ENCODE measurements at places on chromosomes 1 and 21.
A peak's percentile ranks its signal among the peaks of the same experiment; 100 is the strongest.

DNA sequence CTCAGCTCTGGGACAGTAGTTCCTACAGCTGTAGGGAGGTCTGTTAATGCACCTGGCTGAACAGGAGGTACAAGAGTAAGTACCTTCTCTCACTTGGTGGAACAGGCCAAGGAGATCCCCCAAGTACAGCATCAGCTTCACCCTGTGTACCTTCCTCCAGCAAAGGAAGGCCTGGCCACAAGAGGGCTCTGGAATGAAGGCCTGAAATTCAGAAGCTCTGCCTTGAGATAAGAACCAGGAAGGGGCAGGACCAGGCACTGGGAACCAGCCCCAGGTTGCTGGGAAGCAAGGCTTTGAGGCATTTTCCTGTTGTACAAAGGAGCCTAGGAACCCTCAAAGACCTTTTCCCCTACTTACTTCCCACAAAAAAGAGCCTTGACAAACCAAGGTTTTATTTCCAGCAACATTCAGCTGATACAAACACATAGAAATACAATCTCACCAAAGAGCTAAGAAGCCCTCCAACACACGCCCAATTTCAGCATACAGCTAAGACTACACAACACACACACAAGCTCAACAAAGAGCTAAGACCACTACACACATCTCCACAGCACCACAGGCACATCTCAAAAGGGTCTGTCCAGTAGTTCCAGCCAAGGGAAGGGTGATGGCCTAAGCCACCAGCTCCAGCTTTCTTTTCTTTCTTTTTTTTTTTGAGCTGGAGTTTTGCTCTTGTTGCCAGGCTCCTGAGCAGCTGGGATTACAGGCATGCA, 23.5 kb downstream of the F11R start:
- DNase-seq, result peak; percentile 76

- DNase-seq, result no peak
Measured at GRCh38 chr1:62232871-62233278, 38.2 kb downstream of the L1TD1 start.

DNA sequence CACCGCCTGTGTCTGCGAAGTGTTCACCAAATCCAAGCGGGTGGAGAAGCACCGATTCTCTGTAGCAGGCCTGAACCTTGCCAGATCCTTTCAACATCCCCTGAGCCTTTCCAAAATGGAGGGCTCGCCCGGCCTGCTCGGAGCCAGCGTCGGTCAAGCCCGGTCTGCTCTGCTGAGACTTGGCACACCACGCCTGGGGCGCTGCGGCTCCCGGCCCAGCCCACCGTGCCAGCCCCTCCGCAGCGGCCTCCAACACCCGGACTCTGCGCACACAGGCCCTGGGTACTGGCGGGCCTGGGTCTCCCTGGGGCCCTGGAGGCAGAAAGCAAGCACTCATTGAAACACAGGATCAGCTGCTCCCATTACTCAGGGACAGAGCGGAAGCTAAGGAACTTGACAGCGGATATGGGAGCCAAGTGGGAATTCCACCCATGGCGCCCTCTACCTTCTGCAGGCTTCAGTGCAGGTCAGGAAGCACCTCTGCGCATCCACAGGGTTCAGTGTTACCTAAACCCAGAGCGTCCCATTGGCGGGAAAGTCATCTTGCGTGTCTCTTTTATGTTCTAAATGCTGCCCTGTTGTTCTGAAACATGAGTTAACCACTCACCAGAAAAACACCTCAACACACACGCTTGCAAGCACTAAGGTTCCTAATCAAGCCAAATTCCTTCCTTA, 159.9 kb downstream of the ZBTB18 start:
- no peak for DNase-seq

DNA sequence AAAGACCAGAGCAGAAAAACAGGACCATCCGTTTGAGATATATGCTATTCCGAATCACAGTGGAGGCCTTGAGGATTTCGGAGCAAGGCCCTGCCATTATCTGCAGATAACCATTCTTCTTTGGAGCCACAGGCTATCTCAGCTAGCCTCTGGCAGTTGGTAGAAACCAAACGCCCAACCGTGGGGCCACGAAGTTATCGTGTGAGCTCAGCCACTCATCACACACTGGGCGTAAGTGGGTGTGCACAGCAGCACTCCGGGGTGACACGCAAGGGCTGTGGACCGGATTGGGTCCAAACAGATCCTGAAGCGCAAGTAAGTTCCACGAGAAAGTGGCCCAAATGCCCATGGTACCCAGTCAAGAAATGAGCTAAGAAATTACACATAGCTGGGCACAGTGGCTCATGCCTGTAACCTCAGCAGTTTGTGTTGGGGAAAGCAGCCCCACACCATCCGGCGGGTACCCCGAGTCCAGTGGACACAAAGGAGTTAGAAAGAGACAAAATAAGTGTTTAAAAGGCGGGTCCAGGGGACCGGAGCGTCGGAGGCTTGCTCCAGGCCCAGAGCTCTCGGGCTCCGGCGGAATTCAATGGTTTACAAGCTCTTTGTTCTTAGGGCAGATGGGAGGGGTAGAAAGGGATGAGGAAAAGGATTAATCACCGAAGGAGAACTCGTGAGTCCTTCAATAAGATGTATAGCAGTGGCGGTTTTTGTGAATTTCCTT, 130.6 kb downstream of the LIPI start:
- no peak for DNase-seq

- DNase-seq, result no peak
Measured at GRCh38 chr1:209809611-209810010, 3.7 kb upstream of the IRF6 start.

DNA sequence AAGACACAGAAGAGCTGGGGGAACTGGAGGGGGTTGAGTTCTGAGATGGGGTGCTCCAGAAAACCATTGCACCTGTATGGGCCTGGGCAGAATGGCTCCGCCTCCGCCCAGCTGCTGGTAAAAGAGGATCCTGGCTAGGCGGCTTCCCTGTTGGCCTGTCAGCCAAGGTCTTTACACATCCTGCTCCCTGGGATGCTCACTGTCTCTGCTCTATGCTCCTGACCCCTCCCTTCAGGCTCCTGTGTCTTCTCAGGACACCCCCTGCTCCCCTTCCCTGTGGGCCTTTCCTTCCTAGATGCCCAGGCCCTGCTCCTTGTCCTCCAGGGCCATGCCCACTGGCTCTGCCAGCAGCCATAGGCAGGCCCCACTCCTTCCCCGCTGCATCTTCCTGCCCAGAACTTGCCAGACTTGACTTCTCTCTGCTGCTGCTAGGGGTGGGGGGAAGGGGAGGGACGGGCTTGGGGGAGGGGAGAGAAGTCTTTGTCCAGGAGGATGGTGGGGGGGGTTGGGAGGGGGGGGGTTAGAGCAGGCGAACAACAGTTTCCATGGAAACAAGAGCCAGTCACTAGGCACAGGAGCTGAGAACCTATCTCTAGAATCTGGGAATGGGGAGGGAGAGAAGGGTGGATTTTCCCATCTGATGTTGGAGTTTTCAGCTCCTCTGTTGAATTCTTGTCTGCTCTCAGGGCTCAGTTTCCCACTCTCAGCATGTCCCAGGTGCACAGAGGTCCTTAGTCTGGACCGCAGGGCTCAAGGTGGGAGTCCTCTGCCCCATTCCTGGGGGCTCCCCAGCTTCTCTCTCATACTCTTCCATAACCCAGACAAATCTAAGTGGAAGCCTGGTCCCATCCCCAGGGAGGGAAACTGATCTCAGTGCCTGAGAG, 10.6 kb downstream of the CELSR2 start:
- no peak for DNase-seq

- DNase-seq, result no peak
Measured at GRCh38 chr1:201327687-201328240, 44.5 kb downstream of the PKP1 start.

GRCh38 chr1:14181191-14181795, 417.2 kb upstream of the KAZN start:
- no peak for DNase-seq
